A549 treated with dexamethasone at 1 μM for 4 hours (cell line): ENCODE measurements at places on chromosomes 5 and 9. TPM values are rescaled to one million over a fixed set of nuclear protein-coding genes. Genes with fewer than 3 reads are reported as not detected.

Gene EQTN
- 0.20 to 0.21 TPM in 2 of 5 replicates, not detected in the others for total RNA-seq

Gene FBP2
- 0.09 TPM in 1 of 5 replicates, not detected in the others for total RNA-seq

Gene RASEF
- total RNA-seq: 5.1 to 8.3 TPM (median 7.3 TPM) in 5 replicates

Gene S1PR3
- total RNA-seq: 73.1 to 110 TPM (median 103 TPM) in 5 replicates

Gene GRIN3A
- not detected in 5 replicates for total RNA-seq

Gene OR1J2
- not detected in 5 replicates for total RNA-seq

Gene PGGT1B
- 19.6 to 28.7 TPM (median 24.1 TPM) in 5 replicates for total RNA-seq

Gene RORB
- total RNA-seq: not detected in 5 replicates

Gene PCDHGB4
- total RNA-seq: 0.50 to 1.2 TPM (median 0.97 TPM) in 5 replicates

Gene ACOT12
- total RNA-seq: 0.08 to 0.09 TPM in 2 of 5 replicates, not detected in the others

Gene ZNF474
- 0.11 to 0.30 TPM (median 0.22 TPM) in 5 replicates for total RNA-seq

Gene FAM221B
- total RNA-seq: not detected in 5 replicates
